Cardiac muscle cell (in vitro differentiated cells and primary cell): ENCODE measurements at places on chromosomes 6 and 20. TPM values are rescaled to one million over a fixed set of nuclear protein-coding genes. Genes with fewer than 3 reads are reported as not detected.

DNA sequence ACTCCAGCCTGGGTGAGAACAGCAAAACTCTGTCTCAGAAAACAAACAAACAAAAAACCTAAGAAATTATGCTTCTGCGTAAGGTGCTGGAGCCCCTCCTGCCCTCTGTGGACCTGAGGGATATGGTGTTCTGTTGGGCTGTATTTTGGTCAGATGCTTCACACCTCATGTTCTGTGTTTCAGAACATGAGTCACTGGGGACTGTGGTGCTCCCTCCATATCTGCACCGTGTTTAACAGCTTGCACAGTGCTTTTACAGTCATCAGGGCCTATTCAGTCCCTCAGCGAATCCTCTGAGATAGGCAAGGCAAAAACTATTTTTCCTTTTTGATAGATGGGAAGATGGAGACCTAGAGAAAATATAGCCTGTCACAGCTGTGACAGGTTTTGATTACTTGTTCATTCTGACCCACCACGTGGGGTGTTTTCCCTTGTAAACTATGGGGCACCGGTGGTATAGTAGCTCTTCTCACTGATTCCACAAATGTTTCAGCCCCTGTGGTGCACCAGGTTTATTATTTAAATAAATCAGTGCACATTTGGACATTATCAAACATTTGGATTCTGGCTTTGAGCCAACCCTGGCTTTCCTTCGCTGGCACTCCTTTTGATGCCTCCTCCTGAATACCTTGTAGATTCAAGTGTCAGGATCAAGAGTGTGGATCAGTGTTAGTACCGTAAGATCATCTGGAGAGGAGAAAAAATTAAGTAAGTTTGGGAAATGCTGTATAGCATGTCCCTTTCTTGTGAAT, 9.6 kb downstream of the TTPAL start:
- DNase-seq: no peak

GRCh38 chr6:112237595-112237994, 16.8 kb downstream of the LAMA4 start:
- DNase-seq: no peak

DNA sequence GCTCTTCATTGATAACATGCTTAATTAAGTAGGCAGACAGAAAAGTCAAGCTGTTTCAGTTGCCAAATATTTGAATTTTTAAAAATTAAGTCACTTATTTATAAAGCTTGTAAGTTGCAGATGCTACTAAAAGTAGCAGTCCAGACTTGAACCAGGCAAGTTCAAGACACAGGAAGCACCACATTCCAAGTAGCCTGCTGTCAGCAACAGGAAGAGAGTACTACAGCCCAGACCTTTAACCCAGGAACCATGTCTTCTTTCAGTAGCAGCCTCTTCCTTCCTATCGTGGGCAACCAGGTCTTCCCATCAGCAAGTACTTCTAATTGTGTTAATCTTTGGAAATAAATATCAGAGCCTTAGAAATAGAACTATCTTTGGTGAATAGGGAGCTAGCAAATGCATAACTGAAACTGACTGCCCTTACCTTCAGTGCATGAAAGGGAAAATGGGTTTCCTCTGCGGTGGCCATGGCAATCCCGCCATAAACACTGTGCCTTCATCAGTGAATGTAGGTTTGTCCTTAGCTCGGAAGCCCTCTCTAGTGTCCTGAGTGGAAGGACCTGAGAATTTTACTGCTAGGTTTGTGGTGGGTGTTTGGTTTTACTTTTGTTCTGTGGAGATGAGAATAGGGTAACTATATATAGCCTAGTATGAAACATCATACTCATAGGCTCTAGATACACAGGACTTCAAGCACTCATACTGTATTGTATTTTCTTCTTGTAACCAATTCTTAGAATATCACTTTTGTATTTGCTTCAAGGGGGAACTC, 95.6 kb downstream of the SYCP2 start:
- no peak for DNase-seq

- DNase-seq: no peak
These were observed 3.8 kb downstream of the SEC23B start for GRCh38 chr20:18511571-18511970.

DNA sequence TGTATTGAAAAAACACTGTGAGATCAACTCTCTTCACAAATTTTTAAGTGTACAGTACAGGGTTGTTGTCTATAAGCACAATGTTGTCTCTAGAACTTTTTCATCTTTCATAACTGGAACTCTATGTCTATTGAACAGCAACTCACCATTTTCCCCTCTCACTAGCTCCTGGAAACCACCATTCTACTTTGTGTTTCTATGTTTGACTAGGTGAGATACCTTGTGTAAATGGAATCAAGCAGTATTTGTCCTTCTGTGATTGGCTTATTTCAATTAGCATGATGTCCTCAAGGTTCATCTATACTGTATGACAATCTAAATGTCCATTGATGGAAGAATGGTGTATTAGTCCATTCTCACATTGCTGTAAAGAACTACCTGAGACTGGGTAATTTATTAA, 210.1 kb upstream of the FUT9 start:
- no peak for DNase-seq

- peak; percentile 42 for DNase-seq
These were observed 671 bp downstream of the EFHC1 start for GRCh38 chr6:52420668-52421358.

DNA sequence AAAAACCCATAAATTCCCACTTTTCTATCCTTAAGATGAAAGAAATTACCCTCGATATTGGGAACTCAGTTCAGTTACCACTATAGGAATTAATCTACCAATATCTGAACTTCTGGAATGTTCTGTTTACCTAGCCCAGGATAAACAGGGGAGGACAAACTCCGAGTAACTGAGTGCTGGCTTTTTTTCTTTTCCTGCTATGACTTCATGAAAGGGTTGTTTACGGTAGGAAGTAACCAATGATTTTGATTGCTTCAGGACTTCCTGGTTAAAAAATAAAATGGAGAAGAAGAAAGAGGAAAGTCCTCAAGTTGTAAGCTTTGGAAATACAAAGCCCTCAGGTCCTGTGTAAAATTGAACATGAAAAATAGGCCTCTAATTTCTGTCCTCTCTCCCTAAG, 167.7 kb downstream of the ZNF217 start:
- no peak for DNase-seq

GRCh38 chr20:23776067-23776771, 25.5 kb upstream of the CST1 start:
- no peak for DNase-seq

DNA sequence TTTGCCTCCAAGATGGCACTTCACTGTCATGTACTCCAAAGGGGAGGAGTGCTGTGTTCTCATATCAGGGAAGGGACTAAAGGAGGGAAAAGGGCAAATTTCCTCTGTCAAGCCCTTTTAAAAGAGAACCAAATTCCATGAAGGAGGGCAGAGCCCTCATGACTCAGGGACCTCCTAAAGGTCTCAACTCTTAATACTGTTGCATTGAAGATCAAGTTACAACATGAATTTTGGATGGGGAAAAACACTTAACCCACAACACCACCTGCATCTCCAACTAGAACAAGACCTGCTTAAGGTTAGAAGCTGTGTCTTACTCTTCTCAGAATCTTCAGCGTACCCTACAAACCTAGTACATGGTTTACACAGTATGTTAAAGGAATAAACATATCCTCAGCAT, 23.7 kb upstream of the FBXO30 start:
- DNase-seq: no peak

- no peak for DNase-seq
These were observed 68.8 kb downstream of the GJA1 start for GRCh38 chr6:121504227-121504626.

DNA sequence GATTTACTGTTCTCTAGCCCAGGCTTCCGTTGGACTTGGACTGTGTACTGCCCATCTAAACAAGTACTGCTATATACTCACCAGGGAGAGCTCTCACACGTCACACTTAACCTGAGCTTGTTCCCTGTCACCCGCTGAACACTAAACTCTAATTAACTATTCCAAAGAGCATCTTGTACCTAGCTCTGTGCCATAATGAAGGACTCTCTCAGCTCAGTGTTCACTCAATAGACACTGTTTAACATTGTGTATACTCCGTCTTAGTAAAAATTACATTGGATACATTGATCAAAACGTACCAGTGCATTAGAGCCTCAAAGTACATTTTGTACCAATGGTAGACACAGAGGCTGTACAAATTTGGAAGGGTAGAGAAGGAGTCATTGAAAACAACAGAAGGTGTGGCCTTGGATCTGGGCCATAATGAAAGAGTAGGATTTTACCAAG, 55.4 kb upstream of the EPHA7 start:
- no peak for DNase-seq

- DNase-seq: no peak
These were observed 201.9 kb downstream of the UBE3D start for GRCh38 chr6:82863781-82864180.

GRCh38 chr6:36755435-36756348, 58.1 kb downstream of the RAB44 start:
- DNase-seq: no peak

DNA sequence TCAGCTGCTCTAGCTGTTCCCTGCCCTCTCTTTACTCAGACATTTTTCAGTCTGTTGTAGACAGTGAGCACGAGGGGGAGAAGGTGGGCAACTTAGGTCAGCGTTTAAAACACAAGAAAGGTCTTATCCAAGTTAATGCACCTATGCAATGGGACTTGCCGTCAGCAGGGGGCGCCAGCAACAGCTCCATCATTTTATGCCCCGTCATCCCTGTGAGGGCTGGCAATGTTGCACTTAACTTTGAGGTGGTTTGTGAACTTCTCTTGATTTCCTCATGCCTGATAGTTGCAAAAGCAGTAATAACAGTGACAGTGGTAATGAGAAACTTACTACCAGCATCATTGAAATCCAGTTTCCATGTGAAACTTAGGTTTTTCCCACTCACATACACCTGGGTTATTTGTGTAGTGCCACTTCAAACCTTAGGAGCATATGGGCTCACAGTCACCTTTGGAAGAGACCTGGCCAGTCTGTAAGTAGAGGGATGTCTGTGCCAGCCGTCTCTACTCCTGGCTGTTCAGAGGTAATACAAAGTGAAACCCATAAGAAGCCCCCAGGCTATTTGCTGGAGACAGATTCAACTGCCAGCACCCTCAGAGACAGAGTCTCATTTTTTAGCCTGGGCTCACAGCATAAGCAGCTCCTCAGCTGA, 44.9 kb upstream of the ID1 start:
- DNase-seq: peak; percentile 56

DNA sequence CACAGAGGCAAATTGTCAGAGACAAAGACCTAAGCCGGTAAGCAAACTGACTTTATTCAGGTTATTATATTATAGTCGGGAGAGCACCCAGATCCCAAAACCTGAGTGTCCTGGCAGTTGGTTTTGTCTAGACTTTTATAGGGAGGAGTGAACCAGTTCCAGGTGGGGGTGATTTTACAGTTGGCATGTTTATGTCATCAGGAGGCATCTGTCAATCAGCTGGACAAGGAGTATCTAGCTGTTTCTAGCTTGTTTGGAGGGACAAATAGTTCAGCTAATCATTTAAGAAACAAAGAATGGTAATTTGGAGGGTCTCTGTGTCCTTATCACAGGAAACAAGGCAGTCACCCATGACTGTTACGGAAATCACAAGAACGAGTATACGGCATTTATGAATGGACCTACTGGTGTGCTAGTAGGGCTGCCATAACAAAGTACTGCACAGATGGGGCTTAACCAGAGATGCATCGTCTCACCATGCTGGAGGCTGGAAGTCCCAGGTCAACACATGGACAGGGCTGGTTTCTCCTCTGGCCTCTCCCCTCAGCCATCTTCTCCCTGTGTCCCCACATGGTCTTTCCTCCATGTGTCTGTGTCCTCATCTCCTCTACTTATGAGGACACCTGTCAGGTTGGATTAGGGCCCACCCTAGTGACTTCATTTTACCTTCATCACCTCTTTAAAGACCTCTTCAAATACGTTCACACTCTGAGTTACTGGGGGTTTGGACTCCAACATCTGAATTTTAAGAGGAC, 122.7 kb downstream of the LY86 start:
- no peak for DNase-seq

GRCh38 chr6:121335087-121336008, 1.1 kb upstream of the TBC1D32 start:
- no peak for DNase-seq

GRCh38 chr6:122182061-122182460, 217.4 kb upstream of the HSF2 start:
- no peak for DNase-seq

DNA sequence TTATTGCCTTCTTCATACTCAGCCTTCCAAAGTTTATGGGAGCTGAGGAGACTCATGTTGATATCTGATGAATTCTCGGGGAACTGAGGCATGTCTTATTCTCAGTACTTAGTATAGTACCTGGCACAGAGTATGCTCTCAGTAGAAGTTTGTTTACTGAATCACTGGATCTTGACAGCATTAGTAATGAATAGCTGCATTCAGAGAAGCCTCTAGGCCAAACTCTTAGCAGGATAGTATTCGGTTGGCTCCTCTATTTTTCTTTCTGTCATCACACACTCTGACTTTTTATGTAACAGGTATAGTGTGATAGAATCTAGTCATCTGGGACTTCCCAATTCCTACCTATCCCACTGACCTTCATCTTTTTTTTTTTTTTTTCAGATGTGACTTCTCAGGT, 566.4 kb upstream of the MAN1A1 start:
- DNase-seq: no peak

DNA sequence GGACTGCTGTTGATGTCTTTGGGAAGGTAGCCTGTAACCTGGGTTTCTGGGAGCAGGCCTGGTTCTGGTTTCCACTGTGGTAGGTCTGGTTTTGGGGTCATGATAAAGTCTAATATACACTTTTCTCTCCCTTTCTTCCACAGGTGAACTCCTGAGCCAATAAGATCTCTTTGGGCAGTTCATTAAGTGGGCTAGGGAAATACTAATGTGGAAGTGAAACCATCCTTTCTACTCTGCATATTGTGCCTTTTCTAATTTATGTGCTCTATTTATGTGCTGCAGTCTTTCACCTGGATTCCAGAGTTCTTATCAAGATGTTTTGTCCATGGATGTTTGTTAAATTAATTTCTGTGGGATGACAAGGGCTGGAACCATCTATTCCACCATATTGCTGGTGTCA, 165.7 kb upstream of the PTPRK start:
- no peak for DNase-seq

- DNase-seq: no peak
These were observed 3.8 kb upstream of the ARFGAP1 start for GRCh38 chr20:63268671-63269439.

GRCh38 chr20:50224052-50224451, 33.4 kb downstream of the CEBPB start:
- no peak for DNase-seq

- DNase-seq: peak; percentile 50
These were observed 19.0 kb downstream of the SMAP1 start for GRCh38 chr6:70686548-70687133.

The RPS6KA2 gene
- 24.0 and 26.4 TPM in 2 replicates for total RNA-seq

The ULBP2 gene
- not detected in 2 replicates for total RNA-seq

The CST7 gene
- not detected in 2 replicates for total RNA-seq

The TTPAL gene
- total RNA-seq: 5.6 and 6.1 TPM in 2 replicates

The PDYN gene
- 0.33 and 0.95 TPM in 2 replicates for total RNA-seq

The NOL7 gene
- total RNA-seq: 109 and 154 TPM in 2 replicates

The KHDC1L gene
- not detected in 2 replicates for total RNA-seq
